Type B pancreatic cell (in vitro differentiated cells): ENCODE measurements at places on chromosomes 1 and 21.
A peak's percentile ranks its signal among the peaks of the same experiment; 100 is the strongest.

DNA sequence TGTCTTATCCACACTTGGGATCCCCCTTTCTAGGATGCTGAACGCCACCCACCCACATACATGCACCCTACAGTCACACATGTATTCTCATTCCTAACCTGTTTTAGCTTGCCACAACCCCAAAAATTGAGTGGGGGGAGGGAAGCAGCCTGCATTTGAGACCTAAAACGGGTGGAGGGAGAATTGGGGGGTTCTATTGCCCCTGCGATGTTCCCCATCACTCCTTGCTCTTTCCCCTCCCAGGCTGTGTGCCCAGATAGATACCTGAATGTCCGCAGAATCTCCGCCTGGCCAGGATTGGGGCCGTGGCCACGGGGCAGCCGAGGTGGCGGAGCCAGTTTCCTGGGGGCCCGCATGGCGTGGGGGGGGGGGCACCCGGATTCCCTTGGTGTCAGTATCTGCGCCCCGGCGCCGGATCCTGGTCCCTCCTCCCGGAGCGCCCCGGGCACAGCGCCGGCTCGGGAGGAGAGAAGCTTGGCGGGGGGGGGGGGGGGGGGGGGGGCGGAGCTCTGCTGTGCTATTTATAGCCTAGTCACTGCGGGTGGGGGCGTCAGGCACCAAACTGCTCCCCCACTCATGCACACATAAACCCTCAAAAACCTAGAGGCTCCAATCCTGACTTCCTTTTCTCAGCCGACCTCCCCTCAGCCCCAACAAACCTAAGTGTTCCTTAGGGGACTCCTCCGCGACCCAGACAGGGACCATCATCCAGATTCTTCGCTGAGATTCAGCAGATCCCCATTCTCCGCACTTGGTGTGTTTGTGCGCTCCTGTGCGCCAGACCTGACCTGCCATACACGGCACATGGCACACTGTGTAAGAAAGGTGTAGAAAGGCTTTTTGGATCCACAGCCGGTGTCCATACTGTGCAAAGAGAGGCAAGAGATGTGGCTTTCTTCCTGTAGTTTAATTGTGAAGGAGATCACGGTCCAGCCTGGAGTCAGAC is 1.9 kb downstream of the ANKRD34A start:
- DNase-seq = no peak

DNA sequence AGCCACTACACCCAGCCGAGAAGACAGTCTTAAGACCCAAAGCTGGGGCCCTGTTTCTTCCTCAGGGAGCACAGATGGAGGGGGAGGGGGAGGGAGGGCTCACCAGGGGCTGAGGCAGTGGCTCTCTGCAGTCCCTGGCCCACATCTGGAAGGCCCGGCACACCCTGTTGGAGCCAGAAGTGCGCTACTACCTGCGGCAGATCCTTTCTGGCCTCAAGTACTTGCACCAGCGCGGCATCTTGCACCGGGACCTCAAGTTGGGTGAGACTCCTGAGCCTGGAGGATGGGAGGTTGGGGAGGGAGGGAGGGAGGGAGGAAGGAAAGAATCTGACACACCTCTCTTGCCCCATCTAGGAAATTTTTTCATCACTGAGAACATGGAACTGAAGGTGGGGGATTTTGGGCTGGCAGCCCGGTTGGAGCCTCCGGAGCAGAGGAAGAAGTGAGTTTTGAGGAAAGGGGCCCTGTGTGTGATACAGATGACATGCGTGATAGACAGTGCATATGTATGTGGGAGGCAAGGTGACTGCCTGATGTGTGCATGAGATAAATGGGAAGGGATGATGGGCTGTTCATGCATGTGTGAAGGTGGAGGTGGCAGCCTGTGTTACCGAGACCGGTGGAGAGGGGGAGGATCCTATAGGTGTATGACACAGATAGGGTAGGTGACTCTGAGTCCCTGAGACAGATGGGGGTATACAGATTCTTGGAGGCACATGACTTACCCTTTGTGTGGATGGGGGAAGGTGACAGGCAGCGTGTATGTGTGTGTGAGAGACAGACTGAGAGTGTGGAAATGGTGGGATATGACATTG is 1.5 kb downstream of the PLK3 start:
- DNase-seq = no peak

- no peak for DNase-seq
Measured at GRCh38 chr1:185375583-185375982, 58.5 kb upstream of the IVNS1ABP start.

- no peak for DNase-seq
Measured at GRCh38 chr1:237171454-237172117, 129.6 kb downstream of the RYR2 start.

- DNase-seq = no peak
Measured at GRCh38 chr21:34935898-34936297, 113.2 kb downstream of the RUNX1 start.

DNA sequence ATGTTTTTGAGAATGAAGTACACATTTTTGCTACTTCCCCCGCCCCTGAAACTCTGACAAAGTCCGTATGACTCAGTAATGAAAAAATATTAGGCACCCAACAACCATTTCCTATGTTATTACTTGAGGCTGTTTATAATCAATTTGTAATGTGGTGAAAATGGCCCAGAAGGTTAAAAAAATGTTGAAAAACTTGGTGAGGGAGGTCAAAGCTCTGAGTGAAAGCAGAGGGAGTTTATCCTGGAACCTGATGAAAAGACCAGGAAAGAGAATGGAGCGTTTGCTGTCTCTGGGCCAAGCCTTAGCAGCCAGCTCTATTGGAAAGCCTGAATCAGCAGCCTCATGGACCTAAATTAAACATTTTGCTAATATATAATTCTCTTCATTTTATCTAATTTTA is 367.7 kb upstream of the NEGR1 start:
- no peak for DNase-seq

DNA sequence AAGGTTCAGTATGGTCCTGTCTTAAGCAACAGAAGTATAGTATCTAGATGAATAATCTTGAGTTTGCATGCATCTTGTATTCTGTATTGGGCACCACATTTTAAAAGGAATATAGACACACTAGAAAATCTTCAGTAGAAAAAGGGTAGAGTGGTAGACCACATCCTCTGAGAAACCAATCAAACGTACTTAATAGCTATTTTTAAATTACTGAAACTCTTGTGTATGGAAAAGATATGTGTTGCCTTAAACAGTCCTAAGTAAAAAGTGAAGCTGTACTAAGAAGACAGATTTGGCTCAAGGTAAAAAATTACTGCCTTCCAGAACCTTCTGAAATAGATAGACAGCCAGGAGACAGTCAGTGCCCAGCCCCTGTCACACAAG is 3.1 kb downstream of the CTXND2 start:
- DNase-seq = no peak

GRCh38 chr1:9746651-9747050 is 77.1 kb downstream of the CLSTN1 start:
- DNase-seq = no peak

GRCh38 chr1:39788758-39789570 is at the start of gene BMP8B:
BMP8B (minus strand) TSS chr1:39788865; CDS start chr1:39788485, 380 bp downstream.
- DNase-seq = no peak

DNA sequence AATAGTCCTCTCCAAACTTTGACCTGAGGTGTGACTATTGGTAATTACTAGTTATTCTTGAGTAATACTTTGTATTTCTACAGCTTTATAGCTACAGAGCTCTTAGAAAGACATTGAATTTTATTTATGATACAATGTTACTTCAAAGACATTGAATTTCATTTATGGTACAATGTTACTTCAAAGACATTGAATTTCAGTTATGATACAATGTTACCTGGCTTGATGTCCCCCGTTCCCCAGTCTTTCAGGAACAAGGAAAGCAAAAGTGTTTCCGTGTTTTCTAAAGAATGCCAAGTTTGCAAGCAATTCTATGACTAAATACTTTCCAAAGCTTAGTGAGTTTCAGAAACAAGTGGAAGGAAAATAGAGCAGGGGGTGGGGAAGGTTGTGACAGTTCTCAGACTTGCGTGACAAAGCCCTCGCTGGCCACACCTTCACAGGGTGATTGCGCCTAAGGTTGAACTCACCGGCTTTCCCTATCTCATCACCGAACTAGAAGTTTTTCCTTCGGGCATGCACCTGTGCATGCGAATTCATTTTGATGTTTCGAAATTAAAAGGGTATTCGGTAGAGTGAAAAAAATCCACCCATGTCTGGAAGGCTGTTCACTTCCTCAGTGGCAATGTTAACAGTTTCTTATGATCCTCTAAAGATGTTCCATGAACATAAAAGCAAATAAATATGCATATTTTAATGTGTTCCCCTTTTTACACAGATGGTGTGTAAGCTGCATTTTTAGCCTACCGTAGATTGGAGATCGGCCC is 909 bp upstream of the PAXBP1 start:
- DNase-seq = no peak

DNA sequence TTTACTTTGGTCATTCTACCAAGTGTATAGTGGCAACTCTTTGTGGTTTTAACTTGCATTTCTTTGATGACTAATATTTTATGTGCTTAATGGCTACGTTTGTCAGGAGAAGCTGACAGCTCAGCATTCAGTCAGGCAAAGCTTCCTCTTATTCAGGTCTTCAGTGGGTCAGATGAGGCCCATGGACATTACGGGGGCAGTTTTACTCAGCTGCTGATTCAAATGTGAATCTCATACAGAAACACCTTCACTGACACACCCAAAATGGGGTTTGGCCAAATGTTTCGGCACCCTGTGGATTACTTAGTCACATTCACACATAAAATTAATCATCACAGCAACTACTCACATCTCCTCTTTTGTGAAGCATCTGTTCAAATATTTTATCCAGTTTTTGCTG is 104.9 kb upstream of the PLD5 start:
- no peak for DNase-seq

DNA sequence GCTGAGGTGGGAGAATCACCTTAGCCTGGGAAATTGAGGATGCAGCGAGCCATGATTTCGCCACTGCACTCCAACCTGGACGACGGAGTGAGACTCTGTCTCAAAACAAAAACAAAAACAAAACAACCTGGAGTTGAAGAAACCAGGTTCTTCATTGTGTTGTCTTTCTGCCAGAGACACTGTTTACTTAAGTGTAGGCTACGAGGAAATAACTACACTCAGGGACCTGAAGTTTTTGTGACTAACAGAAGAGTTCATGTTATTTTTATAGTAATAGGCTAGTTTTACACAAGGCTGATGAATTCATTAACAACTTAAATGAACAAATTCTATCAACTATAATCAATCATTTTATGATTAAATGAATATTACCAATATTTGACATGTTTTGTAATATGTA is 98.5 kb upstream of the MPC2 start:
- DNase-seq = no peak

DNA sequence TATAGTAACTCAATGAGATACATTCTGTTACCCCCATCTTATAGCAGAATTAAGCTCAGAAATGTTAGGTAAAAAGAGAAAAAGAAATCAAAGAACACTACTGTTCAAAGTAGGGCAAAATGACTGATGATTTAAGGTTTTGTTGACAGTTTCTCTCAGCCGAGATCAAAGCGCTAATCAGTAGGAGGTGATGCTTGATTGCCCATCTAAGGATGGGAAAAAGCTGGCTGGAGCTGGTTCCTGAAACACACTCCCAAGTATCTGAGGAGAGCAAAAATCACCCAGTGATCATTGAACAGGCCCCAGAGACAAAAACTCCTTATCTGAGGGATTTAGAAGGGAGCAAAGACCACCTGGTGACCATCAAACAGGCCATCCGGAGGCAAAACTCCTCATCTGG is 64.5 kb upstream of the CSF1 start:
- DNase-seq = peak; percentile 11

GRCh38 chr1:80170811-80171485 is 1164.4 kb upstream of the ADGRL4 start:
- DNase-seq = no peak

DNA sequence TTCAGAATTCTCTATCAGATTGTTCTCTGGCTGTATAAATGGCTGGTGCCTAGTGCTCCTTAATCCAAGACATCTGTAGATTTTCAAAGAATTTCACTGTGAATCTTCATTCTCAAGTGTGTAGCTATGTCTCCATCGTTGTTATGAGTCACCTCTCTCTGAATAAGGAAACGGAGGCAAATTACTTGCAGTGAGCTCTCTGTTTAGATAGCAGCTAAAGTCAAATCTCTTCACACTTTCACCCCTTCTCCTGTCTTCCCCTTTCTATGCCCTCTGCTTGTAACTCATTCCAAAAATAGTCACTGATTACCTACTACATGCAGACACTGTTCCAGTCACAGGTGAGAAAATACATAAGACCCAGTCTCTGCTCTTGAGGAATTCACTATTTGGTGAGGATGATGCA is 39.7 kb downstream of the CHML start:
- DNase-seq = no peak

GRCh38 chr1:180096584-180097325 is 57.9 kb upstream of the QSOX1 start:
- DNase-seq = no peak

GRCh38 chr1:151838222-151839081 is 1.2 kb downstream of the C2CD4D start:
- no peak for DNase-seq

GRCh38 chr1:113242481-113242880 is 147.8 kb upstream of the MAGI3 start:
- no peak for DNase-seq

DNA sequence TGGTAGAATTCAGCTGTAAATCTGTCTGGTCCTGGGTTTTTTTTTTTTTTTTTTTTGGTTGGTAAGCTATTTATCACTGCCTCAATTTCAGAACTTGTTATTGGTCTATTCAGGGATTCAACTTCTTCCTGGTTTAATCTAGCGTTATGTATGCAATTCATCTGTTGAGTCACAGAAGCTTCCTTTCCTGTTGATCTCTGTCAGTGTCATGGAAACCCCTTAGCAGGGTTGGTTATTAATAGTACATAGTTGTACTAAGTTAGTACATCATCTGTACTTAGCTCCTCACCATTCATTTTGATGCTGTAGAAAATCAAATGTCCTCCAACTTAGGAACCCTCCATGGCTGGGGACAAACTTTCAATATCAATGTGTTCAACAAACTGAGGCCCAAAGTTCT is 51.0 kb upstream of the BARHL2 start:
- DNase-seq = no peak

DNA sequence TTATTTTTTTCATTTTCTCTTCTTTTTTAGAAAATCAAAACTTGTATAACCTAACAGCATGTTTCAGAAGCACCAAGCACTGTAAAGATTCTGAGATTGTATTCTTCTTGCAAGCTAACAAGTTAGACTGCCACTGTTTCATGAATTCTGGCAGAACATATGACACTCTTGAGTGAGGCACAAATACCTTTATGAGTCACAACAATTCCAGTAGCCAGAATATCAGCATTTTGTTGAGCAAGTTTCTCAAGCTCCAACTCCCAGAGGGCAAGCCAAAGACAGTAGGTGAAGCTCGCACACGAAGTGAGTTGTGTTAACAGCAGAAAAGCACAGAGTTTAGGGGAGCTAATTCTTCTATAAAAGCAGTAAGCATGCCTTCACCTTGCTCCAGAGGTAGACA is 268.8 kb upstream of the NCAM2 start:
- no peak for DNase-seq
